ENCODE measurements at places on chromosomes 2 and 18.

DNA sequence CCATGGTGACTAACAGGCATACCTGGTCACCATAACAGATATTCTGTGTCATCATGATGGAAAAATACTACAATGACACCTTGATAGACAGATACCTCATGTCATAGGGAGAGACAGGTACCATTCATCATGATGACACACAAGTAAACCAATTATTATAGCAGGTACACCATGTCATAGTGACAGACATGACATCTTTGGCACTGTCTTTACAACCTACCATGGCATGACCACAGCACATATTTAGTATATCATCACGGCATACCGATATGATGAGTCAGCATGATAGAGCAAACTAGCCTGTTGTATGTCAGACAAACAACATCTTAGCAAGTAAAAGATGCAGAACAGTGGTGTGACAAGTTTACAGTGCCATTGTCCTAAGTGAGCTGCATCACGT is 101.3 kb upstream of the KLHL29 start:
- DNase-seq, result no peak

DNA sequence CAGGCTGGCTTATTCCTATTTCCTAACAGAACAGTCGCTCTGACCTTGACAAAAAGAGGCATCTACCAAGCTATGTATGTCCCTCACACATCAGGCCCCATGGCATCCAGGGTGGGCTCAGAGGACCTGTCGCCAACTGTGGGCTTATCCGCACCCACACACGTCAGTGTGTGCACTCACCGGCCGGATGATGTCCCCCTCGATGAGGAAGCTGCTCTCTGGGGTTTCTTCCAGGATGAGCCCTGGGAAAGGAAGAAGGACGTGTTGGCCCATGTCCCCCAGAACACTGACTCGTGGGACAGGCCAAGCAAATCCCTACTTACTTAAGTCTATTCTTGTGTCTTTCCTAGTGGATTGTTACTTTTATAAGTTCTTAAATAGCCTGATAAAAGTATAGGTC is 3.1 kb downstream of the ASTL start:
- no peak for DNase-seq

GRCh38 chr2:54568876-54569321 is 112.8 kb downstream of the SPTBN1 start:
- no peak for DNase-seq

DNA sequence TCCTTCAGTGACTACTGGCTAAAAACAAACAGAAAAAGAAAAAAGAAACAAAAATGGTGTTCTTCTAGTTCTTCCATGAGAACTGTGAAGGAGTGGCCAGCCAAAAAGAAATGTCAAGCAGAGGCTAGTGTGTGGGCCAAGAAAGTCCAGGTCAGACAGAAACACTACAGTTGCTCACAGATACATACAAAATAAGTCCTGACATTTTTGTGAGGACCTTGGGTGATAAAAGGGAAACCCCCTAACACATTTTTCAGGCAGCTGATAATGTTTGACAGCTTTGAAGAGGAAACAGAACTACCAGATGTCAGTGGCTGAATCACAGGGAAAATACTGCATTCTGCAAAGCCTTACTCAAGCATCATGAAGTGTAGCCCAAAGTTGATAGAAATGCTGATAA is 28.1 kb downstream of the ARHGAP25 start:
- DNase-seq, result no peak

GRCh38 chr2:12192762-12193161 is 446.3 kb downstream of the LPIN1 start:
- no peak for DNase-seq

- DNase-seq, result no peak
These were observed 15.2 kb downstream of the EHD3 start for GRCh38 chr2:31249009-31249690.

GRCh38 chr2:202555356-202555755 is 79.4 kb upstream of the FAM117B start:
- no peak for DNase-seq

DNA sequence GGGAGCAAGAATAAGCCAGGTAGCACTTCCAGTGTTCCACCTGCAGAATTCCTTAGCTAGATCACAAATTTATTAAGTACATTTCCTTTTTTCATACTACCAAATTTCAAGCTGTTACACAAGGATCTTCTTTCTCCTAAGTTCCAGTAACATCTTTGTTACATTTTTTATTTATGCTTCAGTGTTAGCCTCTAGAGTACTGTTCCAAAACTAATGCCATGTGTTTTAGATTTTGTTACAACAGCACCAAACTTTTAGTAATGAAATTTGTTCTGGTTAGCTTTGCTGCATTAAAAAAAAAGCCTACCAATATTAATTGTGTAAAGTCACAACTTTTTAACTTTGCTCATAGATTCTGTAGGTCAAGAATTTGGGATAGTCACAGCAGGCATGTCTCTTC is 161.1 kb downstream of the CAMKMT start:
- DNase-seq, result no peak

- no peak for DNase-seq
These were observed 136.2 kb upstream of the ARHGAP28 start for GRCh38 chr18:6593142-6593885.

DNA sequence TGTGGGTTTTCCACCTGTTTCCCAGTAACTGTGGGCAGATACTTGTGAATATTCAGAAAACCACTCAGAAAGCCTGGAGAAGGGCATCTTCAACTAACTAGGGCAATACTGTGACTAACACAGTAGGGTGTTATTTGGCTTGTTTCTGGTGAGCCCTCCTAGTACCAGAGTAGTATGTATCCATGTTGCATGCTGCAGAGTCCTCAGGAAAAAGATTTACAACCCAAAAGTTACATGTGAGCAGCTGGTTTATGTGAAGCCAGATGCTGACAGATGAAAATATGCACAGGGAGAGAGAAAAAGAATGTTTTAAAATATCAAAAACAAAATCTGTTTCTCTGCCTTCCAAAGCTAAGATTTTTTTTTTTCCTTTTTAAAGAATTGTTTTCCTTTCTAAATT is 333.2 kb upstream of the UBE2E3 start:
- DNase-seq, result no peak

- no peak for DNase-seq
These were observed 53.2 kb upstream of the GPR17 start for GRCh38 chr2:127592761-127593227.

GRCh38 chr2:54899576-54900200 is 150.6 kb downstream of the RTN4 start:
- peak; percentile 13 for DNase-seq

DNA sequence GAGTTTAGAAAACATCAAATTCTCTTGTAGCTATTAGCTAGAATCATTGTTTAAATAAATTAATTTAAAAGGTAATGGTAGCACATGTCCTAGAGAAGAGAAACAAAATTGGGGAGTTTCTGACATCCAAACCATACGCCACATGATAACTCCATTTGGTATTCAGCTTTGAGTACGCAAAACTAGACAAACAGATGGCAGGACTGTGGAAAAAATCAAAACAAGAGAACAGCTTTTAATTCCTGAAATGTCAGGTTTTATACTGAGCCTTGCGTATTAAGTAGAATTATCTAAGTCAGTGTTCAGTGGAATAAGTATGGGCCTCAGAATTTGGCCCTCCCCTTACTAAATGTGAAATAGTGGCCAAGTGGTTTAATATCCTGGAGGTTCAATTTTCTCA is 82.4 kb upstream of the PDE1A start:
- no peak for DNase-seq

- DNase-seq, result no peak
These were observed 67.5 kb upstream of the TTN start for GRCh38 chr2:178874529-178875240.

DNA sequence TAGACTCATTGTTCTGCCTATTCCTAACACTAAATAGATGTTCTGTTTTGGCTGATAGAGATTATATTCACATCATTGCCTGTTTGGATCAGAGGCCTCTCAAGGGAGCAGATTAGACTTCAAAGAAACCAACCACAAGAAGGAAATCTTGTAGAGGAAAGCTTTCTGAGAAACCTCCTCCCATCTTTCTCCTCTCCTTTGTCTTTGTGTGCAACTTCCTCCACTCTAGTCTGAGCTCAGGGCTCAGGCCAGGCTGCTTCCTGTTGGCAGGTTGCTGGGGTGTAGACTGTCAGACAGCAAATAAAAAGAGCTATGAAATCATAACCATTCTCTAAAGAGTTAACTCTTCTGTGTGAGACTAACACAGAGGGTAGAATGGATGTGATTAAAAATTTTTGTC is 113.0 kb downstream of the TGFA start:
- no peak for DNase-seq

DNA sequence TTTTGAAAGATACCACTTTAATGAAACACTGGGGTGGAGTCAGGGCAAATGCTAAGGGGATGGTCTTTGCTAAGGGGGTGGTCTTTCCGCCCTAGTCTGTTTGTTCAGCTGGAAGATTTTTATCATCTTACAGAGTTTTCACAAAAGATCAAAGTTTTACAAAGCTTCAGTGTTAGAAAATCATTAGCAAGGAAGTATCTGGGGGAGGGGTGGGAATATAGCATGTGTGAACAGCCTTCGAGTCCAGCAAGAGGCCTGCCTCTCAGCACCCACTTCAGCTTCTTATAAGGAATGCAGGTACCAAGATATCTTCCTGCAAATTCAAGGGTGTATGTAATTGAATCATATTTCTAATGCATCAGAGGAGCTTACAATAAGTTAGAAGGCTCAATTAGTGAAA is 112.9 kb downstream of the RAPGEF4 start:
- no peak for DNase-seq

- DNase-seq, result no peak
These were observed 206.5 kb upstream of the NT5C1B start for GRCh38 chr2:18795906-18796305.

DNA sequence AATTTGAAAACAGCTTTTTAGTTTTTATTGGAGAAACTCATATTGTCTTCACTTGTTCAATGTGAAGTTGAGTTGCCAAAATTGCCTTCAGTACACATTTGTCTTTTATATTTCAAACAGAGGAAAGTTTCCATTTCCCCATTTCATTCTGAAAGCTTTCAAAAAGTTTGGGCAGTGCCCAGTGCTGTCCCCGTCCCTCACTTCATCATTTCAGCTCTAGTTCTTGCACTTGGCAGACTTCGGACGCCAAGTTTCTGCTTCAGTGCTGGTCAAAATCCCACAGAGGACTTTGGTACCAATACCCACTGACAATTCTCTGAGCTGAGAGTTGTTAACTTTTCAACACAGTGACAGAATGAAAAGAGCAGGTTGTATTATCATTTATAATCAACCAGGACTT is 43.4 kb upstream of the AQP4 start:
- no peak for DNase-seq

Measured in right renal cortex interstitium (tissue), 3 donors.